HL-60 (cell line): ENCODE measurements at places on chromosomes 3 and 15.

DNA sequence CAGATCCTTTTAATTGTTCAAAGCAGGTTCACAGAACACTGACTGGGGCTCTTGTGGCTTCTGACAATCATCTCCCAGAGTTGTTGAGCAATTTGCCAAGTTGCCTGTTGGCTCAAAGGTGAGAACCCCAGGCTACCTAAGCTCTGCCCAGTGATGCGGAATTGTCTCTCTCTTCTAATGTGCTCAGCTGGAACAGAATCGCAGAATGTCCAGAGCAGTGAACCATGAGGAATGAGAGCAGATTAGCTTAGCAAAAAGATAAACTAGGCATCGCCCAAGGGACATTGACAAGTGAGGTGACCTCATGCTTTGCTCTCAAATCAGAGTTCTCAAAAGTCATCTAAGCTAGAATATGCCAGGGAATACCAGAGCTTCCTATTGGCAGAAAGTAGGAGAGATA lies 148.1 kb downstream of the WDR76 start:
- DNase-seq, result no peak

GRCh38 chr3:152823781-152824180 lies 11.2 kb upstream of the P2RY1 start:
- DNase-seq, result no peak

DNA sequence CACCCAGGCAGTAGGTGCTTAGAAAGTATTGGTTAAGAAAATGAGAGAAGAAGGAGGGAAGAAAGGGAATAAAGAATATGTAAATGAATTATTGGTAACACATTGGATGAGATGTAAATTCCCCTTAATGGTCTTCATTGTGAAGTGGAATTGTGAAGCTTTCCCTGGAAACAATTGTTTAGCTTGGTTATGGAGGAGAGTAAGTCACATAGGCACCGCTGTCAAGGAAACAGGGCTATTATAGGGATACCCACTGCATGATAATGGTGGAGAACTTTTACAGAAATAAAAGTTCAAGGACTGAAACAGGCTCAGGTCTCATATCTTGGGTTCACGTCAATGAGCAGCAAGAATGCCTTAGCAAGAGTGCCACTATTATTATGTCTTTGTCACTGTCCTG lies 9.5 kb downstream of the SYNPR start:
- DNase-seq, result no peak

DNA sequence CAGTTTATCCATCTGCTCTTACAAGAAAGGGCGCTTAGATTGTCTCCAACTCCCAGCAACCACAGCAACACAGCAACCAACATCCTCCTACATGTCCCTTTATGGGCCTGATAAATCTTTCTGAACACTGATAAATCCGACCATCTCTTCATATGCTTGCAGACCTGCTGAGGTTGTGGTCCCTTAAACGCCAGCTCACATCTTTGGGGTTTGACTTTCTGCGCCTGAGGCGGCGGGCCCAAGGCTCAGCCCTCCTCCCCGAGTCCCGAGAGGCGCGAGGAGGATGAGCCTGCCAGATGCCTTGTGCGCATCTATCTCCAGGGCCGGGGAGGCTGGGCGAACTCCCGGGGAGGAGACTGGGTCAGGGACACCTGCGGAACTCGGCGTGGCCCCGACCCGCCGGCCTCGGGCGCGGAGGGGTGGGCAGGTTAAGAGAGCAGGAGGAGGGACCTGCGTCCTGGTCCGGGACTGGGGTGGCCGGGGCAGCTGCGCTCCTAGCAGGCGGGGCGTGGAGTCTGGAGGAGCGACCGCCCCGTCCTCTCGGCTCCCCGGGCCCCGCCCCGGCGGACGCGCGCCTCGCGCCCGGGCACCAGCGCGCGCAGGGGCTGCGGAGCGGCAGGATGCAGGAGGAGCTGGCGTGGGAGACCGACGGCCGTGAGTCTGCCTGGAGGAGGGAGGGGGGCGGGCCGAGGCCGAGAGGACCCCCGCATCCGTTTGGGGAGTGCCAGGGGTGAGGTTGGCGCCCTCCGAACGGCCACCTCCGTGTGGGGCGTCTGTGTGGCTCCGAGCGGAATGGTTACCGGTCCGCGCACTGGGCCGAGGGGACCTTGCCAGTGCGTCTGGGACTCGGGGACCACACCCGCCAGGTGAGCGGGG lies at the start of gene ANKDD1A:
TSS of gene ANKDD1A (plus strand) at position 592 of the 876 bp plus-strand sequence. CDS start at position 621, 29 bp downstream.
- no peak for DNase-seq

GRCh38 chr3:112650482-112650881 lies 9.5 kb upstream of the CCDC80 start:
- DNase-seq, result no peak

- no peak for DNase-seq
Measured at GRCh38 chr3:62094461-62094860, 278.9 kb downstream of the FEZF2 start.

- no peak for DNase-seq
Measured at GRCh38 chr3:171000281-171000680, 26.2 kb downstream of the SLC2A2 start.

DNA sequence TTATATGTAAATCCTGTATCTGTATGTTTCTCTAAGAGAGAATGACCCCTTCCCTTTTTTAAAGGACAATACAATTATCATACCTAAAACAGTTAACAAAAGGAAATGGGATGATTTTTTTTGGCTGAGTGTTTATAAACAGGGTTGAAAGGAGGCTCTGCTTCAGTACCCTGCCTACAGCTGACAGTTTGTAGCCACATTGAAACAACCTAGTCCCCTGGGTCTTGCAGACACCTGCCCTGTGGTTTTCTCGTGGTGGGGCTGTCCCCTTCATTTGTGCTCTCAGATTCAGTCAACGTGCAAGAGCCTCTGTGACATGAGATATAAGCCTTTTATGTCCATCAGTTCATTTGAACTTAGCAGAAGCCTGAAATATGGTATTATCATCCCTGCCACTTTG lies 2.3 kb upstream of the HMCES start:
- DNase-seq, result no peak

- DNase-seq, result no peak
Measured at GRCh38 chr3:149314807-149315578, 18.4 kb downstream of the TM4SF18 start.

DNA sequence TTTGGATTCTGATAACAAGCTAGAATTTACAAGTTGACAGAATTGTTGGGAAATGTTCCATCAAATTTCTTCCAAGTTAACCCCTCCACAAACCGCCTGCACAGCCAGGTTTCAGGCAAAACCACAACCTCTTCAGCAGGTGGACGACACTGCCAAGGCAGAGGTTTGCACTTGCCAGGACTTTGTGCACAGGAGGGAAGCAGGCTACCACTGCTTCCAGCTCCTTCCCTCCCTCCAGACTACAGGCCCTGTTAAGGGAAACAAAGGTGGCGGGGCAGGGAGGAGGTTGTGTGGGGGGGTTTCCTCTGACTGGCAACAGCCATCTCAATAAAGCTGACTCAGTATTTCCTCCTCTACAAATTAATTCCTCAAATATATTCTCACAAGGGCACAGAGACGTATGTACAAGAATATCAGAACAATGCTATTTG lies 42.2 kb downstream of the TBC1D2B start:
- DNase-seq, result no peak
